ENCODE measurements at places on chromosomes 1 and 21. TPM values are rescaled to one million over a fixed set of nuclear protein-coding genes. Genes with fewer than 3 reads are reported as not detected.

- DNase-seq, result no peak
These were observed 11.0 kb upstream of the KCNA2 start for GRCh38 chr1:110617116-110617515.

GRCh38 chr1:182032251-182032650 is 29.3 kb downstream of the ZNF648 start:
- no peak for DNase-seq

- no peak for DNase-seq
These were observed 43.8 kb downstream of the MACO1 start for GRCh38 chr1:25474439-25475047.

Gene HSD3B1
- total RNA-seq, result not detected

Gene HPDL
- total RNA-seq, result 12.7 TPM

Measured in PC-9 (cell line).